HuH-7.5 (cell line): ENCODE measurements at places on chromosomes 7 and 10.

DNA sequence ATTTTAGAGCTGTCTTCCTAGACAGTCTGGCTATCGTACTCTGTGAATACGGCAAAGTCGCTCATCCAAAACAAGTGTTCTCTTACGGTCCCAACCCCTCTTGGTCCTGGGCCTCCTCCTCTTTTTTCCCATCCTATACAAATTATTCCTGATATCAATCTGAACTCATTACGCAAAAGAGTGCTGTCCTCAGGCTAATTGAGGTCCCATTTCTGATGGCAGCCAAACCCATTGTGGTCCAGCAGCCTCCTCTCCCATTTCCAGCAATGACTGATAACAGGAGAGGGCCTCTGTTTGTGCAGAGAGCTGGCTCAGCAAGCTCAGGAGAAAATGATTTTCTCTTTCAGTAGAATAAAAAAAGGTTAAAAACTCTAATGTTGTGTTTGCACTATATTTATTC lies 203.4 kb upstream of the GHITM start:
- DNase-seq: no peak

- no peak for DNase-seq
Measured at GRCh38 chr7:40645197-40645596, 510.4 kb downstream of the SUGCT start.

- no peak for DNase-seq
Measured at GRCh38 chr10:48309711-48310226, 3.3 kb downstream of the MAPK8 start.

GRCh38 chr10:1570416-1571051 lies 166.8 kb downstream of the ADARB2 start:
- DNase-seq: no peak

GRCh38 chr7:105297985-105298384 lies 90.7 kb downstream of the SRPK2 start:
- DNase-seq: no peak

GRCh38 chr7:82335001-82335400 lies 108.6 kb downstream of the CACNA2D1 start:
- no peak for DNase-seq

DNA sequence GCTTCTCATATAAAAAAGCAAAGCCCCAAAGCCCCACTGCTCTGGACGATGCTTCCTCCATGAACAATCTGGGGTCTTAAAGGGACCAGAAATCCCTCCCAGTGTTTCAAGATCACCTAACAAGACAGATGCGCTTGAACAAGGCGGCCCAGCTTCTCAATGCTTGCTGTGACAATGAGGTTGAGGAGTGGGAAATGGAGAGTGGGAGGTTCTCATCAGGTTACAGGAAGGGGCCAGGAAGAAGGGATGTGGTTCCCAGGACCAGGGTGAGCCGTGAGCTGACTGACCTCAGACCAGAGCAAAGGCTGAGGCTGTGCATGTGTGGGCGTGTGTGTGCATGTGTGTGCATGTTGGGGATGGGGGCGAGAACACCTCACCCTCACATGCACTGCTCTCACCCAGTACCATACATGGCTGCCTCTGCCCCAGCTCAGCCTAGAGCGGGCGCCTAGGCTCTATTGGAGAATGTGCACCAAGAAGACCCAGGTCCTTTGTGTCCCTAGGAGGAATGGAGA lies 220.8 kb upstream of the GPR26 start:
- DNase-seq: no peak

GRCh38 chr10:24756283-24756682 lies 32.6 kb upstream of the ARHGAP21 start:
- no peak for DNase-seq

DNA sequence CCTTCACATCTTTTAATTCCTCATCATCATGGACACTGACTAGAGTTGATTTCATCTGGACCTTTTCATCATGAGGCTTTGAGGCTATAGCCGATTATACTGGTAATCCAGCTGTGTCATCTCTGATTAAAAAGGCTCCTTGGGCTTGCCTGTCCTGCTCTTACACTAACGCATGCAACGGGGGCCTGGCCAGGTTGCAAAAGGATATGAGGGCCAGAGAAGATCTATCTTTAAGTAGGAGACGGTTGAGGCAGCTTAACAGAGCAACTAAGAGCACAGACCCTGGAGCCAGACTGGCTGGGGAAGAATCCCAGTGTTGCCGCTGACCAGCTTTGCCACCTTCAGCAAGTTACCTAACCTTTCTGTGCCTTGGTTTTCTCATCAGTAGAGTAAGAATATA lies 211.5 kb downstream of the PTEN start:
- DNase-seq: no peak

- no peak for DNase-seq
Measured at GRCh38 chr7:44056681-44057080, 8.7 kb downstream of the PGAM2 start.

DNA sequence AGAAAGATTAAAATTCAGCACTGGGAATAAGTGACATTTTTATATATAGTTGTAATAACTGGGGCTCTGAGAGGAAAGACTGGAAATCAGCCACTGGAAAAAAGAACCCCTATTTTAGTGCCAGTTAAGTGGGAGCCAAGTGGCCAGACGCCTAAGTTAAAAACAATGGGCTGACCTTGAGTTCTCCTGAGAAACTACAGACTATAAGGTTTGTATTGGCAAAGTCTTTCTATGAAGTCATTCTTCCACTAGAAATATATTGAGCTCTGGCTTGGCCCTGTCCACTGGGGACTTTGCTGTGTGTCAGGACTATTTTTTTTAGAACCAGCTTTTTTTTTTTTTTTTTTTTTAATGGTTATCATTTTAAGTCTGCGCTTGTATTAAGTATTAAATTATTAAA lies 210.6 kb upstream of the FZD8 start:
- DNase-seq: no peak

GRCh38 chr10:61640856-61641255 lies 21.9 kb upstream of the CABCOCO1 start:
- DNase-seq: no peak

DNA sequence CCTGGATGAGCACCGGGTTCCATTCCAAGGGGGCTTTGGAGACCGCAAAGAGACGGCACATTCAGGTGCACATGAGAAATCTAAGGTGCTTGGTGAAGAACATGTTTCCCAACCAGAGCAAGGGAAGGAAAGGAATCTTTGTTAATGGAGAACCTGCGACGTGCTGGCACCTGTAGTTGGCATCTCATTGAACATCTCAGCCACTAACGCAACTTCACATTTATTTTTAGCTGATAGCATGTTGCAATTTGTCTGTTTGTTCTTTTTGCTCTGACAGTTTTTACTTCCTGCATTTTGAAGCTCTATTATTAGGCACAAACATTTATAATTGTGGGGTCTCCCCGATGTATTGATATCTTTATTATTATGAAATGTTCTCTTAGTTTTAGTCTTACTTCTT lies 316.7 kb downstream of the TCERG1L start:
- DNase-seq: no peak

DNA sequence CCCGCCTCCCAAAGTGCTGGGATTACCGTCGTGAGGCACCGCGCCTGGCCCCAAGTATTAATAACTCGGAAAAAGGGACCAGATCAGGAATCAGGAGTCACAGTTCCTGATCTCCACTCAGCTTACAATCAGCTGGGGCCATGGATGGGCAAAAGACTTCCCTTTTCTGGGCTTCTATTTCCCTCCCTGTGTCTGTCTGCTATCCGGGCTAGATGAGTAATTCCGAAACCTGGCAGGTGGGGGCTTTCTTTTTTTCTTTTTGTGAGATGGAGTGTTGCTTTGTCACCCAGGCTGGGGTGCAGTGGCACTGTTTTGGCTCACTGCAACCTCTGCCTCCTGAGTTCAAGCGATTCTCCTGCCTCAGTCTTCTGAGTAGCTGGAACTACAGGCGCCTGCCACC lies 11.6 kb downstream of the RPS24 start:
- DNase-seq: no peak

DNA sequence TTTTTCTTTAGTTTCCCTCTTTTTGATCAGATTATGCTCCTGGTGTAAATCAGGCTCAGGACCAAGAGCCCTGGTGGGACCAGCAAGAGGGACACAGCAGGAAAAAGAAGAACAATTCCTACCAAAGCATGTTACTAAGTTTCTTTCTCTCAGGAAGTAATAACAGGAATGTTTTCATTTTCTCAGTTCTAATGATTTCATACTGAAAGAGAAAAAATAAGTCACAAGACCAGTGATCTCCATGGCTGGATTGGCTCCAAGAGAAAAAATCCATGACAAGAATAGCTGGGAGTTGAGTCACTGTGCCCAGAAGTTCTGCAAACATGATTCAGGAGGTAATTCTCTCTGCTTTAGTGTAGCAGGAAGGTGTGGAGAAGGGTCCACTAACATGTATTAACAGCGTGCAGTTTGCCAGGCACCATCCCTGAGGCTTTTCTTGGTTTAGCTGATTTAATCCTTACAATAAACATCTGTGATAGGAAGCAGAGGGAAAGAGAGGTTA lies 23.8 kb upstream of the IFIT2 start:
- DNase-seq: peak; percentile 15

- no peak for DNase-seq
Measured at GRCh38 chr10:85612378-85612775, 754.2 kb downstream of the GRID1 start.

- DNase-seq: no peak
Measured at GRCh38 chr10:3904419-3904960, 119.5 kb upstream of the KLF6 start.

- DNase-seq: no peak
Measured at GRCh38 chr7:90250601-90251303, 5.8 kb downstream of the CFAP69 start.
